Activated CD8-positive, alpha-beta memory T cell treated with anti-CD3 and anti-CD28 coated beads for 1 hour (primary cell): ENCODE measurements at places on chromosomes 2 and 18.

GRCh38 chr2:44496130-44496529, 134.4 kb downstream of the CAMKMT start:
- no peak for DNase-seq

GRCh38 chr2:233359823-233360222, 5.5 kb downstream of the DGKD start:
- no peak for DNase-seq

GRCh38 chr2:187008111-187008510, 159.1 kb upstream of the ZSWIM2 start:
- DNase-seq, result no peak

- DNase-seq, result no peak
These were observed 177.9 kb upstream of the SETBP1 start for GRCh38 chr18:44502790-44503189.

GRCh38 chr18:7987284-7987976, 420.3 kb downstream of the PTPRM start:
- no peak for DNase-seq
